ENCODE measurements at places on chromosomes 12 and 14.
A peak's percentile ranks its signal among the peaks of the same experiment; 100 is the strongest.

DNA sequence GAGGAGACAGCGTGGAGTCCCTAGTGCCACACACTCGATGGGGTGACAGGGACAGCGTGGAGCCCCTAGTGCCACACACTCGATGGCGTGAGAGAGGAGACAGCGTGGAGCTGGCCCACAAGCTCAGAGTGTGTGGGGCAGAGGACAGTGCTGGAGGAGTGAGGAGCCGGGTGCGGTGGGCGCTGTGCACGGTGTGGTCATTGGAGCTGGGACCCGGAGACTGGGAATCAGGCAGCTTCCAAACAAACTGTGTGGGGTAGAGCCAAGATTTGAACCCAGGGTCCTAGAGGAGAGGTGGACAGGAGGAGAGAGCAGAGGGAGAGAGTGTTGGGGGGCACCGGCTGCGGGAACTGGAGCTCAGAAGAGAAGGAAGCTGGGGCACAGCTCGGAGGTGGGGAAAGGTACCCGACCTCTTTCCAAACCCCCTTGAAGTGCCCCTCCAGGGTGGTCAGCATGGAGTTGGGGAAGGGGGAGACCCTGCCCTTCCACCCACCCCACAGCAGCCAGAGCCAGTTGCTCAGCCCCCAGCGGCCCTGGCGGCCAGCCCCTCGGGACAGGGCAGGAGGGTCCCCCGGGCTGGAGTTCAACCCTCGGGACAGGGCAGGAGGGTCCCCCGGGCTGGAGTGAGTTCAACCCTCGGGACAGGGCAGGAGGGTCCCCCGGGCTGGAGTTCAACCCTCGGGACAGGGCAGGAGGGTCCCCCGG lies 91.0 kb downstream of the NOC4L start:
- no peak for DNase-seq

DNA sequence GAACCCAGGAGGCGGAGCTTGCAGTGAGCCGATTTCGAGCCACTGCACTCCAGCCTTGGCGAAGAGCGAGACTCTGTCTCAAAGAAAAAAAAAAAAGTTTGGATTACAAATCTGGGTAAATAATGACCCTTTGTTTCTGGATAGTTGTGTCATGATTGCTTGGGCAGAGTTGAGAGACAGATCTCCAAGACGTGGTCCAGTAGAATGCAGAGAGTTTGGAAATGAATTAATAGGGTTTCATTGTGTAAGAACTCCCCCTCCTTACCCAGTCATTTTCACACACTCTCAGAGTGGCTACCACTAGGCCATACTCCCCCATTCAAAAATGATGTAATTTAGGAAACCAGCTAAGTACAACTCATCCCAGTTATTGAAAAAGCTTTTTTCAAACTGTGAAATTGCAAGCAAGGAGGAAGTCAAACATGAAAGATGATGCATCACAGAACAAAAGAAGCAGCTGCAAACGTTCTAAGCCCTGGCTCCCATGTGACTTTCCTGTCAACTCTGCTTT lies 1331.9 kb downstream of the AACS start:
- no peak for DNase-seq

DNA sequence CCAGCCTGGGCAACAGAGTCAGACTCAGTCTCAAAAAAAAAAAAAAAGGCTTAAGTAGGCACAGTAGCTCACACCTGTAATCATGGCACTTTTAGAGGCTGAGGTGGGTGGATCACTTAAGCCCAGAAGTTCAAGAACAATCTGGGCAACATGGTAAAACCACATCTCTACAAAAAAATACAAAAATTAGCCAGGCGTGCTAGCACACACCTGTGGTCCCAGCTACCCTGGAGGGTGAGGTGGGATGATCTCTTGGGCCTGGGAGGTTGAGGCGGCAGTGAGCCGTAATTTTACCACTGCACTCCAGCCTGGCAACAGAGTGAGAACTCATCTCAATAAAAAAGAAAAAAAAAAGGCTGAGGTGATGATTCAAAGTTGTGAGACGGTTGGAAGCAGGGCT lies 9.1 kb upstream of the RESF1 start:
- DNase-seq = no peak

DNA sequence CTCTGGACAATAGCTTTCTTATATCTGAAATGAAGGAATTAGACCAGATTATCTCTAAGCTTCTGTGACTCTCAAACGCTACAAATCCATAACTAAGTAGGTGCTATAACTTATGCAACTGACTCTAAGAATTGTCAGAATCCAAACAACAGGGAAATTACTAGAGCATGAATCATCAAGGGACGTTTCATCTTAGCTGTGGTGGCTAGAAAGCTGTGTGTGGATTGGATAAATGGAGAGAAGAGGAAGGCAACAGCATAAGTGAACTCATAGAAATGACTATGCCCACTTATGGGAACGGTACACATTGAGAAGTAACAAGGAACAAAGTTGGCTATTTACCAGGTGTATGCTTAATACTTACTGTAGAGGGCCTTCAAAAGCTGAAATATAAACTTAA lies 96.0 kb upstream of the NEDD1 start:
- no peak for DNase-seq

DNA sequence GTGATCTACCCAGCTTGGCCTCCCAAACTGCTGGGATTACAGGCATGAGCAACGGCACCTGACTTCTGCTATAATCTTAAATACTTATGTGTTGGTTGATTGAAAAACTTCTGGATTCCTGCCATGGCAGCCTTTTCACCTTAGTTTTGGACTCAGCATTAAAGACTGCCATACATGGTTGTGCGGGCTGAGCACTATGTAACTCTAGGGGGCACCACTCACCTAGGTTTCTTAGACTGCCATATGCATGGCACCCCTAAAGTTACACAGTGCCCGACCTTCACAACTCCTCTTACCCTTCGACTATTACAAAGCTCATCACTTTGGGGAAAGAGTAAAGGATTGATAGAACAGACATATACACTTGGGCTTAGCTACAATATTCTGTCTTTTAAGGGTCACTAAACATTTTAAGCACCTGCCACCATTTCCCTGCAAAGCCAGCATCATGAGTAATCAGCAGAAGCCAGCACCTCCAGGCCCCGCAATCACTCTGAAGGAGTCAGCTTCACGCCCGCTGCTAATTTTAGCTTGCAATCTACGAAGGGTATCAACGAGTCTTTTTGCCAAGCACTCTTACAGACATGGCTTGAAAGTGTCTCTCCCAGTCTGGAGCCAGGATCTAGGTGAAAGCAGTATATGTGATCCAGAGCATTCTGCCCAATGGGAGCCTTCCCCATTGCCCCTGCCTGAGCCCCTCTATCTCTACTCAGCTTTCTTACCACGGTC lies 59.8 kb downstream of the SUDS3 start:
- no peak for DNase-seq

DNA sequence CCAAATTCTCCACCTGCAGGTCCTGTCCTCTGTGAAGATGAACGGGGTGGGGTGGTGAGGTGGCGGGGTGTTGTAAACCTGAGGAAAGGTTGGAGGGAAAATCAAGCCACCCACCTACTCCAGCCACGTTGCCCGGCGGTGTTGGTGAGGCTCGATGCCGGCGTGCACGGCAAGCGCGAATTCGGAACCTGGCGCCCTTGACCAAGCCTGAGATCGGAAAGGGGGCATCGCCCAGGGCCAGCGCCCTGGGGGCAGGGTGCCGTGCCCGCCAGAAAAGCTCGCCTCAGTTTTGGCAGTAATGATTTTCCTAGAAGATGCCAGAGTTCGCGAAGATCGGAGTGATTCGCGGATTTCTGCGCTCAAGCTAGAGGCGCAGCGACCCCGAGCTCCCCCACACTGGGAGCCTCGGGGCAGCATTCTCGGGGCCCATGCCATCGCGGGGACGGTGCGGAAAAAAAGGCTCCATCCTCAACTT lies 817 bp downstream of the STXBP6 start:
- no peak for DNase-seq

DNA sequence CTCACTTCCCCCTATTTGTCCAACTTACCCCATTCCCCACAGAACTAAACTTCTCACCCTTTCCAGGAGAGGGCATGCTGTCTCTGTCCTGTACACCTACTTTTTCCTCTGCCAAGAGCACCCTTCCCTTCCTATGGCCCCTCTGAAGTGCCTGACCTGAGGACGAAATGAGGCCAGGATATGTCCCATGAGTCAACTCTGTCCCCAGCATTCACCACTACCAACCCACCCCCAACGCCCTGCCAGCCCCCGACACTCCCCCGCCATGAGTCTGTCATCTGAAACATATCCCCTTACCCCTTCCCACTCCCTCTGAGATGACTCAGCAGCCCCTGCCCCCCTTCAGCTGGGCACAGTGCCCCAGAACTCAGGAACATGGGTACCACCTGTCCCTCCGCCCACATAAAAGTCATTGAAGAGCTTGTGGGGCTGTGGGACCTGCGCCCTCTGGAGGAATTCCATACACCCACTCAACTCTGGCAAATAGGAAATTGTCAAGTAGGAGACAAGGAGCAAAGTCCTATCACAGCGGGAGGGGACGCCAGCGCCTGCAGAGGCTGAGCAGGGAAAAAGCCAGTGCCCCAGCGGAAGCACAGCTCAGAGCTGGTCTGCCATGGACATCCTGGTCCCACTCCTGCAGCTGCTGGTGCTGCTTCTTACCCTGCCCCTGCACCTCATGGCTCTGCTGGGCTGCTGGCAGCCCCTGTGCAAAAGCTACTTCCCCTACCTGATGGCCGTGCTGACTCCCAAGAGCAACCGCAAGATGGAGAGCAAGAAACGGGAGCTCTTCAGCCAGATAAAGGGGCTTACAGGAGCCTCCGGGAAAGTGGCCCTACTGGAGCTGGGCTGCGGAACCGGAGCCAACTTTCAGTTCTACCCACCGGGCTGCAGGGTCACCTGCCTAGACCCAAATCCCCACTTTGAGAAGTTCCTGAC lies 26.3 kb downstream of the ITGA7 start:
- DNase-seq = no peak

GRCh38 chr14:71487941-71488340 lies 444.3 kb upstream of the RGS6 start:
- DNase-seq = no peak

- no peak for DNase-seq
These were observed 687.3 kb upstream of the MIS18BP1 start for GRCh38 chr14:45940318-45940717.

- no peak for DNase-seq
These were observed 8.5 kb upstream of the CFL2 start for GRCh38 chr14:34722723-34723545.

DNA sequence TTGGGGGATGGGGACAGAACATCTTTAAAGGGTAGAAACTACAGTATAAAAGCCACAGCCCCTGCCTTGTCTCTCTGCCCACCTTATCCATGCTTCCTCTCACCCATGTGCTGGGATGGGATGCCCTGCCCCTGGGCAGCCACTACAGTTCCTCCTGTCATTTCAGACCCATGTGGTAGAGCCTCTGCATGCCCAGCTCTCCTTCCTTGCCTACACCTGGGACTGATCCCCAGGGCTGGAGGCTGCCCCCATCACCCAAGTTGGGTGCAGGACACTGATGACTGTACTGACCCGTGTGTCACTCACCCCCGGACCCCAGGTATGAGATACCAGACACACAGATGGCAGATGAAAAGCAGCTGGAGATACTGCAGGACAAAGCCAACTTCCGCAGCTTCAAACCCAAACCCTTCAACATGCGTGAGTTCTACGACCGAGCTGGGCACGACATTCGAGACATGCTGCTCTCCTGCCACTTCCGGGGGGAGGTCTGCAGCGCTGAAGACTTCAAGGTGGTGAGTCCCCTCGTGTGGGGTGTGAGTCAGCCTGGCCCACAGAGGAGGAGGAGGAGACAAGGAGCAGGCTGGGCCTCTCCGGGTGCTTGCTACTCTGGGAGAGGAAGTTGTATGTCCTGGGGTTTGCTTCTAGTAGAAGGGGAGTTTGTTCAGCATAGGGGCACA lies 2.2 kb downstream of the ASIC1 start:
- DNase-seq = peak; percentile 13

DNA sequence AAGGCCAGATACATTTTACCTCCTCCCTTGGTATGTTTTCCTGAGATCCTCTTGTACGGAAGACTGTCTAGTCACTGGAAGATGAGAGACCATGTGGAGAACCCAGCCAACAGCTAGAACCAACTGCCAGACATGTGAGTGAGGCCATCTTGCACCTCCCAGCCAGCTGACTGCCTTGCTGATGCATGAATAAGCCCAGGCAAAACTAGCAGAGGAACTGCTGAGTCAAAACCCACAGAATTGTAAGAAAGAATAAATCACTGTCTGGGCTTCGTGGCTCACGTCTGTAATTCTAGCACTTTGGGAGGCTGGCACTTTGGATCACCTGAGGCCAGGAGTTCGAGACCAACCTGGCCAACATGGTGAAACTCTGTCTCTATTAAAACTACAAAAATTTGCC lies 160.0 kb downstream of the TPH2 start:
- DNase-seq = no peak

DNA sequence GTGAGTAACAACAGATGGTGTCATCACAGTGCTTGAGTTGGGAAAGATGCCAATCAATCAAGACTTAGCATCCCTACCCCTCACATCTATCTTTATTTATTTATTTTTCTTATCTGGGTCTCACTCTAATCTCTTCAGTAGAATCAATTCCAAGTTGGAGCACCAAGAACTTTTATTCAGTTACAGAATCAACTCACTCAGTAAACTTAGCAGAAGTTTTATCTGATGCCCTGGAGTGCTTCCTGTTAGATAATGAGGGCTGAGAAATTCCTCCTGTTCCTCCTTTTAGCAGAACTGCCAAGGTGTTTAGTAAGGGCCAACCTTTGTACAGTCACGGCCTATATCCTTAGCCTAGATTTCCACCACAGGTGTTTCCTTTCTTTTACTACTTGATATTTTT lies 11.3 kb upstream of the SLC5A8 start:
- DNase-seq = no peak

GRCh38 chr12:120892265-120892664 lies 11.9 kb downstream of the SPPL3 start:
- no peak for DNase-seq

DNA sequence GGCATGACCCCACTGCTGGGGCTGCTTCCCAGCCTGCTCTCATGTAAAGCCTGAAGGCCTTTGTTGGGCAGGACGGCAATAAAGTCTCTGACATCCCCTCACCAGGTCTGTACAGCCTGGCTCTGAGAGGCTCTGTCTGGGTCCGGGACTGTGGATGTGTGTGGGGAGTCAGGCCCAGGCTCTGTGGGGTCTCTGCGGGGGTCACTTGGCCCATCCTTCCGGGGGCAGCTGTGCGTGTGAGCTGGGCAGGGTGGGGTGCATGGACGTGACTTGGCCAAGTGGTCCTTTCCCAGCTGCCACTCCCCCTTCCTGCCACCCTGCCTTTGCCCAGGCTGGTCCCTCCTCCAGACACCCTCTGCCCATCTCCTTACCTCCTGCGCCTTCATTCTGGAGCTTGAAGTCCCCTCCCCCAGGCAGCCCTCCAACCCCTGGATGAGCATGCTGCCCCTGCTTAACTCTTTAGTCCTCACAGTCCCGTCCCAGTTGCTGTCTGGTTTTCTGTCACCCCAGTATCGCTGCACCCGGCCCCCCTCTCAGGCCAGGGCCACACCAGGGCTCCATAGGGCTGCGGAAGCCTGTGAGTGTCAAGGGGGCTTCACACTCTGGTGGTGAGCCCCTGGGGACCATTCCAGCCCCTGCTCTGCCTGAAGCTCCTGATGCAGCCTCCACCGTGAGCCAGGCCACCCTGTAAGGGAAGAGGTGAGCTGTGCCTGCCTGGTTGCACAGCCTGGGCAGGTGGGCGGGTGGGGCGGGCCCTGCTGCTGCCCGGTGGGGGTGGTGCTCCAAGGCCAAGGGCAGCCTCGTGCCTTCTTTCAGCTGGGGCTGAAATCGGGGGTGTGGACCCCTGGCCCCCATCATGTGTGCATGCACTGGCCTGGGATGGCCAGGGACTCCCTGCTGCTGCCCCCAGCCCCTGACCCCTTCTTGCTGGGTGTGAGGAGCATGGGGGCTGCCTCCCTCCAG lies 25.5 kb upstream of the KIF26A start:
- DNase-seq = no peak
